Stimulated activated CD8-positive, alpha-beta memory T cell treated with anti-CD3 and anti-CD28 coated beads, Interleukin-2, amount 100 ng/mL, for 48 hours (primary cell): ENCODE measurements at places on chromosomes 4 and X.

- no peak for DNase-seq
These were observed 38.4 kb downstream of the PLAC1 start for GRCh38 chrX:134619838-134620237.

- DNase-seq: no peak
These were observed 10.2 kb upstream of the KCNE5 start for GRCh38 chrX:109635146-109635545.

- no peak for DNase-seq
These were observed 1257.2 kb downstream of the ADGRL3 start for GRCh38 chr4:62457356-62457755.

GRCh38 chrX:97330151-97330550 lies 446.4 kb downstream of the RPA4 start:
- DNase-seq: no peak
